ENCODE measurements at places on chromosomes 3 and 15.

- no peak for DNase-seq
Measured at GRCh38 chr15:66779331-66780009, 77.4 kb downstream of the SMAD6 start.

DNA sequence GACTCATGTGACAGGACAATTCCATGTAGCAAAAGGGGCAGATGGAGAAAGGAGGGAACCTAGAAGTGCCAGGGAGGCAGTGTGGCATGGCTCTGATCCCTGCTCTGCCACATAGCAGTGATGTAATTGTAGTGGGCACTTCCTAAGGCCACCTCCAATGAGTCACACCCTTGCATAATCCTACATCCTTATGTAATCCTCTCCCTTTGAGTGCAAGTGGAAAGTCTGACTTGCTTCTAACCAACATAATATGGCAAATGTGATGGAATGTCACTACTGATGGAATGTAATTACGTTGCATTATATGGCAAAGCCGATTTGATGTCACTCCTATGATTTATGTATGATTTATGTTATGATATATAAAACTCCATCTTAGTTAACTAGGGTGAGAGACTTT, 72.9 kb upstream of the ATP2C1 start:
- DNase-seq = no peak

DNA sequence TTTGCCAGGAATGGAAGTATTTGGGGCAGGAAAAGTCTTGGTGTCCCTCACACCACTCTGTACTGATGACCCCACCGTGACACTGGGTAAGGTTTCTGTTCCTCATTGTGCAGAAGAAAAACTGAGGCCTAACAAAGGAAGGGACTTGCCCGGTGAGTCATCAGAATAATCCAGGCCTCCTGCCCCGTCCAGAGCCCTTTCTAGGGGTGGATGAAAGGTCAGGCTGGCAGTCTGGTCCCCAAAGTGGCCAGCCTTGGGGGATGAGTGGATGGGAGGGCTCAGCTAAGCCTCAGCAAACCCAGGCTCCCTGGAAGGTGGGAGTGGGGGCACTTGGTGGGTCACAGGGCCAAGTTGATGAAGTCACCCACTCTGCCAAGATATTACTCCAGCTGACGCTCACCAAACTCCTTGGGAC, 2.3 kb upstream of the DNAH1 start:
- DNase-seq = no peak

DNA sequence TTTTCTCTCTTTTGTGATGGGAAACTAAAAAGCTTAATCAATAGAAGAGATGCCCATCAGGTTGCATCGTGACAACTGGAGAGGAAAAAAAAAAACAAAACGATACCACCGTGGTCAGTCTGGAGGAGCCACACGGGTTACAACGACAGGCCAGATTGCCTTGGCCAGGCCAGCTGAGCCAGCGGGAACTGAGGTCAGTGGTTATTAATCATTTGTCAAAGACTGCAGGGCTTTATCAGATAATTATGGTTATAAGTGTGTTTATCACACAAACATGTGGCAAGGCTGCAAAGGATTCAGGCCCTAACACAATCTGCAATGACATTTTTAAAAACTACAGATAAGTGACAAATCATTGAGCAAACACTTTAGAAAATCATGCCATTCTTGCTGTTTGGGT, 135.0 kb upstream of the FAM3D start:
- DNase-seq = no peak

DNA sequence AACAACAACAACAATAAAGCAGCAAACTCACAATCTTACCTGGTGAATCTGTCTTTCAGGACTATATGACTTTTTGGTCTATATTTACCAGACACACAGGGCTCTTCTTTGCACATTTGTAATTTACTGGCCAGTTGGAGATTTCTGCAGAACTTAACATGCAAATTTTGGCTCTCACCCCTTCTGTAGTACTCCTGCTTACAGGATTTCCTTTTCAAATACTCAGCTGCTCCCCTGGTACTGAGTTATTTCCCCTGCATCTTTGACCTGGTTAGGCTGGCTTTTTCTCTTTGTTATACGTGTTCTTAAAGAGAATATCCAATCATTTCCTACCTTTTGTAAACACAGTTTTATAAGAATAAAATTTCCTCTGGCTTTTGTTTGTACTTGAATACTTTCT, 228.0 kb downstream of the MBNL1 start:
- no peak for DNase-seq

GRCh38 chr3:189557824-189558223, 73.4 kb upstream of the TP63 start:
- no peak for DNase-seq

DNA sequence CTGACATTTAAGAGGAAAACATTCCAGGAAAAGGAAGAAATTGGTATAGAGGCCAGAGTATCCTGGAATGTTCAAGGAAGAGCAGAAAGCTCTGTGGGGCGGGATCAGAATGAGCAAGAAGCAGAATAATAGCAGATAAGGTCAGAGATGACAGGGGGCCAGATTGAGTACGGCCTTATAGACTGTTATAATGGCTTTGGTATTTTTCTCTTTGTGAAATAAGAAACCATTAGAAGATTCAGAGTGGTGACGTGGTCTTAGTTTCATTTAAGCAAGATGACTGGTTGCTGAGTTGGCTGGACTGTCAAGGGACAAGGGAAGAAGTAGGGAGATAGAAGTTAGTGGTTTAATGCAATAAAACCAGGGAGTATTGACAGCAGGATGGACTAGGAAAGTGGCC, 218.3 kb upstream of the SOX2 start:
- no peak for DNase-seq

- peak; percentile 38 for DNase-seq
Measured at GRCh38 chr15:74768771-74769342, 13.0 kb upstream of the CSK start.

GRCh38 chr3:118269537-118270125, 765.0 kb downstream of the IGSF11 start:
- no peak for DNase-seq

DNA sequence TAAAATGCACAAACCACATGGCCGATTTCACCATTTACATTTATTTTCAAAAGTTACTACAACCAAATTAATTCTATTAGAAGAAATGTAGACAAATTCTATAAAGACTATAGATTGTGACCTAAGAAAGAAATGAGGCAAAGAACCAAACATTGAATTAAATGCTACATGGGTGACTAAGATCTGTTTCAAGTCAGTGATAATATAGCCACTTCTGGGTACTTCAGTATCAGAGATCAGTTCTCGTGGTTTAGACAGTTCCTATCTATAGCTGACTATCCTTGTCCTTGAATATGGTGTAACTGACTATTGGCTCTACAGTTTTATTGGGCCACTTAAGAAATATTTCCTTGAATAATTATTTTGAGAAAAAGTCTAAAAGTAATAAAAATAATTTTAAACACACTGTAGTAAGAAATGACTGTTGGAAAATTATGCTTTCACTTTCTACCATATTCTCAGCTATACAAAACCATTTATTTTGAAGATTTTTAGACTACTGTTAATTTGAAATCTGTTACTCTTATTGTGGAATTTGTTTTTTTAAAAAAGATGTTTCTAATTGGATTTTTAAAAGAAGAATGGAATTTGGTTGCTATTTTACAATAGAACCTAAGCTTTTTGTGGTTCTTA, 14.1 kb downstream of the KCNMB3 start:
- DNase-seq = no peak

GRCh38 chr3:53318522-53318921, 28.8 kb downstream of the DCP1A start:
- no peak for DNase-seq

DNA sequence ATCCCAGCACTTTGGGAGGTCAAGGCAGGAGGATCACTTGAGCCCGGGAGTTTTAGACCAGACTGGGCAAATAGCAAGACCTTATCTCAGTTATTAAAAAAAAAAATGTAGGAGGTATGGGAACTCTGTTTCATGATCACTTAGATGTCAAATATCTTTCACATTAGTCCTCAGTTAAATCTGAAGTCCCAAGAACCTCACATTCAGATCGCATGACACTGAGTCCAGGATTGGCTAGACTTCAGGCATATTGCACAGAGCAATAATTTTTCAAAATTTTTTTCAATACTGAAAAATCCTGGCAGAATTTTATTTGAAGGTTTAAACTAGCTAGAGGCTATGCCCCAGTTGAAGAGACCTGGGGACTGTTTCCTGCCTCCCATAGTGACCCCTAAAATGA, 56.3 kb upstream of the ZNF148 start:
- no peak for DNase-seq

DNA sequence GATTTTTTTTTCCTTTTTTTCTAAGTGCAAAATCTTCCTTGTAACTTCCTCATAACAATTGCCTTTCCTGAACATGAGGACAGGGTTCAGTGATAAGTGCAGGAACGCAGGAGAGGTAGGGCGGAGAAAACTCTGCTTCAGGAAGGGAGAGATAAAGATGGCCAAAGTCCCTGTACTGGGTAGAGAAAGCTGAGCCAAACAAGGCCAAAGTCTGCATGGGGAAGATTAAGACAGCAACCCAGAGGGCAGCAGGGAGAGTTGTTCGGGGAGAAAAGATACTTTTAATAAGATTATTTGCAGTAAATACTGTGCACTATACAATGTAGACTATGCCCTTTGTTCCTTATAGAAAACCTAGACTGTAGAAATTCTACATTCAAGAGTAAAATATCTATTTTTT, 55.4 kb upstream of the LRRFIP2 start:
- no peak for DNase-seq

DNA sequence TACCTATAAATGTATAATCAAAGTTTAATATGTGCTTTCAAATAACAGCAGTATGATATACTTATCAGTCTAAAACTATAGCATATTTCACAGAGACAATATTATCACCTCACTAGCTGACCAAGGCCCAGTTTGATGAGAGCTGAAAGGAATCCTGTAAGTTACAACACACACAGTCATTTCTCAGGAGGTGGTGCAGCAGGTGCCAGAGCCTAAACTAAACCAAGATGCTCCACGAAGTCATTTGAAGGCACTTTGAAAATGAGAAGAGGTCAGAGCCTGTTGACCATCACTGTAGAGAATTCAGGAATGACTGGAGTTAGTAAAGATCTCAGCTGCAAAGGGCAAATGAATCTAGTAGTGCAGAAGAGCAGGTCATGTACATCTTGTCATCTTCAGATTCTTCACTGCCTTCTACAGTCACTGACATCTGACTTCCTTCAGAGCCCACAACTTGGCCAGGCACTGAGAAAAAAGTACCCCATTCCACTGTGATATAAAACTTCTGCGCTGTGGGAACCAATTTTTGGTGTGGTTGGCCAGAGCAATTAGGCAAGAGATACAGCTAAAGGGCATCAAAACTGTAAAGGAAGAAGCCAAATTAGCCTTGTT, 7.9 kb downstream of the GBE1 start:
- no peak for DNase-seq

GRCh38 chr15:56208185-56208584, 35.5 kb downstream of the RFX7 start:
- DNase-seq = no peak

DNA sequence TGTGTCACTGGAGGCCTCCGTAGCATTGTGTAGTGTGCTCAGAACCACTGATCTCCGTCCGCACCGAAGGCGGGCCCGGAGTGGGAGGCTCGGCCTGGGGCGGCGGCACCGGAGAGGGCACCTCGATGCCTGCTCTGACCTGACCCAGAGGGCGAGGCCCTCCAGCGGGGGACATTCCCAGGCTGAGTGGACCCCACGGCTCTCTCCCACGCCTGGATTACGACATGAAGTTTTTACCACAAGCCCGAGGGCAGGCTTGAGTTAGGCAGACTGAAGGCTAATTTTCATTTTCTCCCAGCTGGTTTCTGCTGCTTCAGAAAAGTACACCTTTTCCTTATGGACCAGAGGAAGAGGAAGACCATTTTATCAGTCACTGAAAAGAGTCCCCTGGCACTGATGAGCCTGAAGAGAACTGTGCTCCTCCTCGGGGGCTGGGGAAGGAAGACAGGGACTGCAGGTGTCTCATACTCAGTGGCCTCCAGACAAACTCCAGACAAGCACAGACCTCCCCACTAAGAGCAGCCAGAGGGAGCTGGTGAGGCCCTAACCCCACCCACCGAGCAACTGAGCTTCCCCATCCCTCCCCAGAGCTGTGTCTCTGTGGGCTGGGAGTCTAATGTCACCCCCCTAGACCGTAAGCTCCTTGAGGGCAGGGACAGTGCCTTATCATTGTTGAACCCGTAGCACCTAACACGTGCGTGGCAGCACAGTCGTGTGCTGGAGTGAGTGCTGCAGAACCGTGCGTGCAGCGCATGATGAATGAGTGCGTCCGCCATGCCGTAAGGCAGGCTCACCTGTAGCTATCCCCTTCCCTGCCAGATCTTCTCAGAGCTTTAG, 74.5 kb upstream of the BLM start:
- DNase-seq = no peak

GRCh38 chr3:53495520-53496391, 1.3 kb downstream of the CACNA1D start:
- DNase-seq = no peak

- DNase-seq = no peak
Measured at GRCh38 chr3:12655701-12656100, 8.2 kb downstream of the RAF1 start.
